ENCODE measurements at places on chromosomes 1 and 21.

DNA sequence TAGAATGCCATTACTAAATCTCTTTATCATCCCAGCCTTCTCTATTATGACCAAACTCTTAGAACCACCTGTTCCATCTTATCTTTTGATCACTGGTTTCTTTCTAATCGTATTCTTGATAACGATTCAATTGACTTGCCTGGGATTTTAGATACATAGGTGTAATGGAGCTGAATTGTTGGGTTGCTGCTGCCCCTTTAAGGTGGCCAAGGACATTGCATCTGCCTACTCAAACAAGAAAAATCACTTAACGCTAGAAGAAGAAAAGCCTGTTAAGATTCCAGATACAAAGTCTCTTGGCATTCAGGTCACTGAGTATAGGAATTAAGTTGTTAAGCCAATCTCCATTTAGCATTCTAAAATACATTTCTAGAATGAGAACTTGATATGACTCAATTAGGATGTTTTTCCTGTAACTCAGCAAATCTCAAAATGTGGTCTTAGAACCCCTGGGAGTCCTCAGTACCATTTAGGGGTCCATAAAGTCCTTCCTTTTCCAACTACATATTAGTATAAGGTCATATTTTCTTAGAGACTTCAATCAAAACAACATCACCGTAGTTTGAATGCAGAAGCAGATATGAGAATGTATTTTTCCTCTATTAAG lies 12.4 kb downstream of the NEXN start:
- peak; percentile 18 for DNase-seq

- peak; percentile 93 for DNase-seq
Observed at GRCh38 chr1:11693024-11693590, 1.6 kb downstream of the DRAXIN start.

DNA sequence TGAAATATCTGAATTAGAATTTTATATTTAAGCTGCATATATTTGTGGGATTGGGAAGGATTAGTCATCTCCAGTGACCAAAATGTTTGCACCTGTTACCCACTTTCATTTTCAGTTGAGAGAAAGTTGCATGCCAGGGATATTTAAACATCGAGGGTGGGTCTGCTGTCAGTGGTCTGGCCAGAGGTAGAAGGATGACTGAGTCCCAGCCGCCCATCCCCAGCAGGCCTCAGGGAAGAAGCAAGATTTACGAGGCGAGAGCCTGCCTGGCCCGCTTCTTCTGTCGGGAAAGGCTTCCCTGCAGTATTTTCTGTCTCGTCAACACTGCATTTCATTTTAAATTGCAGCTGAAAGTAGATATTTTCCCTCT lies 1.4 kb upstream of the MAN1C1 start:
- no peak for DNase-seq

- DNase-seq: no peak
Observed at GRCh38 chr1:11207898-11208611, 18.9 kb downstream of the ANGPTL7 start.

DNA sequence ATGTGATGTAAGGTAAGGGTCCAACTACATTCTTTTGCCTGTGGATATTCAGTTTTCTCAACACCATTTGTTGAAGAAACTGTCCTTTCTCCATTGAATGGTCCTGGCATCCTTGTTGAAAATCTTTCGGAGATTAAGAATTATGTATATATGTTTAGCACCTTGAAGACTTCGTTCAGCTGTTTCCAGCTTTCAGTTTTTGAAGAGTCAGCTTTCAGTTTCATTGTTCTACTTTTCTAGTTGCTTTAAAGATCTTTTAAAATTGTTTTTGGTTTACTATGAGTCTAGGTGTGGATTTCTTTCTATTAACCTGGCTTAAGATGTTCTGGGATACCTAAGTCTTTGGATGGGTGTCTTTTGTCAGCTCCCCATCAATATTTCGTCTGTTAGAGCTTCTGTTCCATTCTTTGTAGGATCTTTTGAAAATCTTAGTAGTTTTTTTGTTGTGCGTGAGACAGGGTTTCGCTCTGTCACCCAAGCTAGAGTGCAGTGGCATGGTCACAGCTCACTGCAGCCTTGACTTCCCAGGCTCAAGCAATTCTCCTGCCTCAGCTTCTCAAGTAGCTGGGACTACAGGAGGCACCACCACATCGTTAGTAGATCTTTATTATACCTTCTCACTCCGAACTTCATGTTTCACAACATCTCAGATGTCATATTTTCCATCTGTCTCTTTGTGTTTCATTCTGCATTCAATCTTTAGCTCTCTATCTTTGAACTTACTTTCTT lies 353.5 kb upstream of the B3GALT2 start:
- no peak for DNase-seq

DNA sequence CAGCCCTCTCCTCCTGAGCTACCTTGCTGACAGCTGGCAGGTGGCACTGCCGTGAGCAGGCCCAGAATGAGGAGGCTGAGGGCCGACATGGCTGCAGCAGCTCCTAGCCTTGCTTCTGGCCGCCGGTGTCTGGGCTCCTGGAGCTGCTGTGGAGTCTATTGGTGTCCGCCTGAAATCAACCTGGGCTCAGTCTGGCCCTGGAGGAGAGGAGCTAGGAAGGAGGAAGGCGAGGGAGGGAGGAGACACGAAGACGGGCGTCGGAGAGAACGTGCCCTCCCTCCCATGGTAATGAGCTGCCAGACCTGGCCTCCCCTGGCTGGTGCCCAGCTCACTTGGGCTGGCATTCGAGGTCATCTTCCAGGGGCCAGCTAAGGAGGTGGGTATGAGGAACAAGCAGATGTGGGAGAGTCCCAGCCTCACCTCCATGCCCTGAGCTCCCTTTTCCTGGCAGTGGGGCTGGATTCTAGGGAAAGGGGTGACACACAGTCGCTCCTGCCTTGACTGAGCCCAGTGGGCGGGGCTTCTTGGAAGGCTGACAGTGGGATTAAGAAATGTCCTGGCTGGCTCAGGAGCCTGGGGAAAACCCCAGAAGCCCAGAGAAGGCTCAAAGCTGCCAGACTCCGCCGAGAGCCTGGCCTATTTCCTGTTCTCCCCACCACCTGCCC lies at the start of gene PDZK1IP1:
PDZK1IP1 (minus strand) TSS at position 193 of the 665 bp plus-strand sequence; CDS start at position 89, 104 bp downstream.
- peak; percentile 72 for DNase-seq

GRCh38 chr1:197422993-197423392 lies 154.9 kb downstream of the CRB1 start:
- DNase-seq: peak; percentile 14

DNA sequence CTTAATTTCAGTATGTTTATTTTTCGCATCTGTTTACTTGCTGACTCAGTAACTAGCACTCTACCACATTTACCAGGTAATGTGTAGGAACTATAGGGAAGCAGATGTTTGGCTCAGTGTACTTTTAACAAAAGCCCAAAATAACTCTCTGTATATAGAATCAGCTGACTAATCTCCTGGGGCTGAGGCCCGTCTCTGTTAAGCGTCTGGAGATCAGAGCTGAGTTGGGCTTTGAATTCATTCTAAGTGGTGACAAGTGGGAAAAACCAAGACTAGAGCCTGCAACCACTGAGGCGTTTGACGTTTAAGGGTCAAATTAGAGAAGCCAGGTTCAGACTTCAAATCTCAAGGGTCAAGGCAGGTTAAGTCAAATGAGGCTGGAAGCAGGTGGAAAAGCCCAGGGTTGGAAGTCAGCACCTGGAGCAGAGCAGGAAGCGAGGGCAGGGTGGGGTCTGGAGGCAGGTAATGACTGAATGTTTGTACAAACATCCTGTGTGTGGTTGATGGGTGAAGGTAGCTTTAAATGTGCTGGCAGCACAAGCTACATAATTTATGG lies 56.8 kb upstream of the LYST start:
- peak; percentile 36 for DNase-seq

DNA sequence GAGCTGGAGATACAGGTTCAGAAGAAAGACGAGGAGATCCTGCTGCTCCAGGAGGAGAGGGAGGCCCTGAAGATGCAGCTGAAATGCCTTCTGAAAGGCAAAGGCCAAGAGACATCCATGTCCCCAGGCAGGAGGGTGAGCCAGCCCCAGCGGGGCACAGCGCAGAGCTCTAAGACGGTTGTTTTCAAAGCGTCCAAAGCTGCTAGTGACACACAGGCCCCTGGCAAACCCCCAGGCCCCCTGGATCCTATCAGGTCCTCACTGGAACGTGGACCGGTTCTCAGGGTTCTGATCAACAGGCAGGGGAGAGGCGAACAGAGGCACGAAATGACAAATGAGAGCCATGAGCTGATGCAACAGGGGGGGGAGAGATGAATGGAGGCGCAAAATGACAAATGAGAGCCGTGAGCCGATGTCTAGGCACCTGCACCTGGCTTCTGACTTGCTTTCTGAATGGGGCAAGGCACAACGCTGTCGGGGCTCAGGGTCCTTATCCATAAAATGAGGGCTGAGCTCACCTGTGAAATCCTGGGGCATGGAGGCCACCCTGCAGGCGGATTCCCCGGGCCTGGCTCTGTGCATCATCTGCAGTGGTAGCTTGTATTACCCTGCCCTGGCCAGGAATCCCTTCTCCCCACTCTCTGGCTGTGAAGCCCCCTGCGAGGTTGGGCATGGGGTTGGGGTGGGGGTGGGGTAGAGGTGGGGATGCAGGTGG lies 9.2 kb downstream of the CCDC27 start:
- DNase-seq: no peak

- DNase-seq: no peak
Observed at GRCh38 chr1:93244298-93245069, 64.0 kb downstream of the CCDC18 start.

- no peak for DNase-seq
Observed at GRCh38 chr1:39494671-39495410, 3.4 kb downstream of the BMP8A start.
